ENCODE measurements at places on chromosomes 16 and 17.

DNA sequence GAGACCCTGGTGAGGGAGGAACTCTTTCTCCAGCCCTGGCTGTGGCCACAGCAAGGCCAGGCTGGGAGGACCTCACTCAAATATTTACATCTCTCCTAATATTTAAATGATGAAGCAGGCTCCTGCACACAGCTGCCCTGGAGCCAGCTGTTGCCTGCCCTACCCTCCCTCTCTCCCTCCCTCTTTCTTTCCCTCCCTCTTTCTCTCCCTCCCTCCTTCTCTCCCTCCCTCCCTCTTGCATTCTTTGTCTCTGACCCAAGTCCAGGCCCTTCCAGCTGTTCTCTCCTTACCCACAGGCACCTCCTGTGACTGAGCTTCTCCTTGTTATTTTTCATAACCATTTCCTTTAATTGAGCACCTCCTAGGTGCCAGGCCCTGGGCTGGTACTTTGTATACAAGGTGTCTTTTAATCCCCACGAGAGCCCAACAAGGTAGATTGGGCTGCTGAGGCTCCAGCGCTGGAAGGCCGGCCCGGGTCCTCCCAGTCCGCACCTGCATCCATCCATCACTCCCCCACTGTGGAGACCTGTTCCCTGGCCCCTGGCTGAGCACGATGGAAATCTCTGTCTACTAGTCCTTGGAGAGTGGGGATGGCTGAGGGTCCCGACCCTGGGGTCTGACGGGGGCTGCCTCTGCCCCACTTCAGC, 242.3 kb downstream of the SEC14L1 start:
- DNase-seq, result no peak

DNA sequence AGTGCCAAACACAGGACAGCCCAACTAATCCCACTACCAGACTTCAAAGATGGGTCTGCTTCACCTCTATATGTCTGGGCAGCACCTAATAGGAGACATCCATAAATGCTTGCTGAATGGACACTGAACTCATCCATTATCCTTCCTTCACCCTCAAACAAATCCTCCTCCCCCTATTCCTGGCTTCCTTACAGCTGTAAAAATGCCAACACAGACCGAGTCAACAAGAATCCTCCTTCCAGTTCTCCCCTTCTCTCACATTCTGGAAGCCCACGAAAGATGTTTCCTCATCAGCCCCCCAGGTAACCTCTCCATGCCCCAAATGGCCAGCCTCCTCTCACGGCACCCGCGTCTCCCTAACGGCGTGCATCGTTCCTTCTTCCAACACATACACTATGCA, 12.3 kb downstream of the PELP1 start:
- DNase-seq, result no peak

DNA sequence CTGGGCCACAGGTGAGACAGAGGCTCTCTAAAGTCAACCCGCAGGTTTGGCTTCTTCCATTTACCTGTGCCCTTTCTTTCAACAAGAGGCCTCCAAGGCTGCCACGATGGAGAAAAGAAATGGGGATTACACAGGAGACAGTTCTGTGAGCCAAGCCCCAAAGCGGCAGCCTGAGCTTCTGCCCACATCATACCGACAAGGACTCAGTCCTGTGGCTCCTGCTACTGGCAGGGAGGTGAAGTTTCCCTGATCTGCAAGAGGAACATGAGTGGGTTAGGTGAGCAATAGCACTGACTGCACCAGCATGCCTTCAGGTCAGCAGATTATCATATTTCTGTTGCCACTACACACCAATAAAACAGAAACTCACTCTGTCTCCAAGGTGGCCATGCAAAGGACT, 800.0 kb downstream of the KCNJ18 start:
- DNase-seq, result no peak

DNA sequence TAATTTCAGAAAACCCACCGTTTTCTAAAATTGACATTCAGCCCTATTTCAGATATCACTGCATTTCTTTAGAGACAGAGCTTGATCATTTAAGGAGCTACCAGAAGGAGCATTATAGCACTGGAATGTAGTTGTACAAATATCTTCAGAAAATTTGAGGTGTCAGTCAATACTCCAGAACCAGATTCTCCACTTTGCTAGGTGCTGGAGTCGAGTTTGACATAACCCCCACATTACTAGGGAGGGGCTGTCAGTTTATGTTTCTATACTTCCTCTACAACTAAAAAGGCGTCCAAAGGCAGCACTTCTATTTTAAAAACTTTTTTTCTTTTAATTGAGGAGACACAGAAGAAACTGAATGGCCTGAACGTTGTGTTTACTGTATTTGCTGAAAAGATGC, 892 bp upstream of the KIAA0513 start:
- DNase-seq, result no peak

DNA sequence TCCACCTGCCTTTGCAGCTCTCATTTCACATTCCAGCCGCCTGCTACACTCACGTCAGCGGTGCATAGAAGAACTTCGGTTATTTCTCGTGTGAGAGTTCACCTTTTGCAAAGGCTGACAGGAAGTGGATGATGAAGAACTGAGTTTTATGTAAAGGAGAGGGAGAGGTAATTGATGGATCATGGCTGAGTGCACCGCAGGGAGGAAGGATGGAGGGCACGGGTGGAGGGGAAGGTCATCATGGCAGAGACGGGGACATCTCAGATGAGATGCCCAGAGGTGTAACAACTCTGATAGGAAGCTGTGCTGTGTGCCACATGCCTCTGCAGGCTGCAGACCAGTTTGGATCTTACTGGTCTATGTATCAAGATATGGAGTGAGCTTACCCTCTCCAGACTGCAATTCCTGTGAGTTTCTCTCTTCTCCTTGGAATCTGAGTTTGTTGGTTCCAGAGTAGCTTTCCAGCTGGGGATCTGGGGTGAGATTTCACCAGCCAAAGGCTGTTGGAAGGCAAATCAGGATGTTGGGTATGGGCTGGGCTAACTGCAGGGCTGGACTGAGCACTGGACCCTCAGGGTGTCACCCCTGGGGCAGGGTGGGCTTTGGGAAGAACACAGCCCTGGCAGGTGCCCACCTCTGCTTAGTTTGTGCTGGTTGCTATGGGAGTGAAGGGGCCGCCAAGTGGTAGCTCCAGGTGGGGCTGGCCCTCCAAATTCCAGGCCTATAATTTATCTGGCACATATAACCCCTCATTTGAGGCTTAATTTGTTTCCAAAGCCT, 777.0 kb downstream of the KCNJ18 start:
- no peak for DNase-seq

- peak; percentile 13 for DNase-seq
Measured at GRCh38 chr17:70405492-70406220, 236.3 kb downstream of the KCNJ2 start.

GRCh38 chr17:82388223-82388921, 16.8 kb downstream of the UTS2R start:
- DNase-seq, result no peak

DNA sequence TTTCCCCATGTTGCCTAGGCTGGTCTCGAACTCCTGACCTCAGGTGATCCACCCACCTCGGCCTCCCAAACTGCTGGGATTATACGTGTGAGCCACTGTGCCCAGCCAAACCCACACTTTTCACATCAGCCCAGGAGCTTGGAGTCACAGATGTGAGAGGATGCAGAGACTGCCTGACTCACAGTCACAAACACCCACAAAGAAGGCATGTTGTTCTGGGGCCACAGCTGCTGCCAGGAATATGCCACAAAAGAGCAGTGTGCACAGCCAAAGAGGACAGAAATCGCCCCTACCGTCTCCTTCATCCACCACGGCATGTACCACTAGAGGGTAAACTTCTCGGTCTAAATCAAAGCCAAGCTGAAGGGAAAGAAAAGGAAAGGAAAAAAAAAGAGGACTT, 25.1 kb upstream of the FOXJ1 start:
- DNase-seq, result no peak

GRCh38 chr17:73795730-73796129, 151.5 kb upstream of the SDK2 start:
- DNase-seq, result no peak

- peak; percentile 83 for DNase-seq
Measured at GRCh38 chr16:28984619-28985135, at the start of gene LAT. LAT (plus strand) TSS chr16:28985052; CDS start chr16:28985418, 366 bp downstream.

DNA sequence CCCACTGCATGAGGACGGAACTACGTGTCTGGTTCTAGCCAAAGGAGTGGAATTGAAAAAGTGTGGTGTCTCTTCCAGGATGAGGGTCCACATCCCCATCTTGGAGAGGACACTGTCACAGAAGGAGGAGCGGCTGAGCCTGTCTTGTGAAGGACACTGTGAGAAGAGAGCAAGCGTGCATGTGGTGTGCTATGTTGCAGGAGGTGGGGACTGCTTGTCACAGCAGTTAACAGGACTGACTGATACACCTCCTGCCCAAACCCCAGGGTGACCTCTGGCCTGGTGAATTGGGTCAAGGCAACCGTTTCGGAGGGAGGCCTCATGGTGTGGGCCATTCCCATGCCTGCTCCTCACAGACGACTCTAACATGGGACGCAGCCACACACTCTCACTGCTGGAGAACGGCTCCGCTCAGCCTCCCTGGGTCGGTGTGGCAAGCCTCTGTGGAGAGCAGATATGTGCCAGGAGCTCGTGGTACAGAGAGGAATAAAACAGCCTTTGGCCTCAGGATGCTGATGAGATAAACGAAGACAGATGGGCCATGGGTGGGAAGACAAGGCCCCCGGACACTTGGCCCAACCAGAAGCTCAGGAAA, 56.4 kb upstream of the RBFOX3 start:
- no peak for DNase-seq

DNA sequence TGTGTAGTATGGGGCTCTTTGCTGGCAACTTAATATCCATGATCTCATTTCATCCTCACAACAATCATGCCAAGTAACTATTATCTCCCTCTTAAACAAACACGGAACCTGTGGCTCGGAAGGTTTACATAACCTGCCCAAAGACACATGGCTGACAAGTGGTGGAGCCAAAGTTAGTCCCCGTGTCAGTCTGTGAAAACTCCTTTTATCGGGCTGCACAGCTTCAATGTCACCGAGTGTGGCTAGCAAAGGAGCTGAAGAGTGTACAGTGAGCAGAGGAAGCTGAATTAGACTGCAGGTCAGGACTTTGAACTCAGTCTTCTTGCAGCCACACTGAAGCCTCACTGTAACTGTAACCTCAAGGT, 80.3 kb downstream of the PARN start:
- DNase-seq, result no peak

GRCh38 chr17:66850692-66851091, 15.8 kb downstream of the CACNG5 start:
- DNase-seq, result no peak

GRCh38 chr17:48596735-48597527, 3.4 kb upstream of the HOXB5 start:
- no peak for DNase-seq

- DNase-seq, result peak; percentile 11
Measured at GRCh38 chr16:80263848-80264694, 276.7 kb upstream of the DYNLRB2 start.

DNA sequence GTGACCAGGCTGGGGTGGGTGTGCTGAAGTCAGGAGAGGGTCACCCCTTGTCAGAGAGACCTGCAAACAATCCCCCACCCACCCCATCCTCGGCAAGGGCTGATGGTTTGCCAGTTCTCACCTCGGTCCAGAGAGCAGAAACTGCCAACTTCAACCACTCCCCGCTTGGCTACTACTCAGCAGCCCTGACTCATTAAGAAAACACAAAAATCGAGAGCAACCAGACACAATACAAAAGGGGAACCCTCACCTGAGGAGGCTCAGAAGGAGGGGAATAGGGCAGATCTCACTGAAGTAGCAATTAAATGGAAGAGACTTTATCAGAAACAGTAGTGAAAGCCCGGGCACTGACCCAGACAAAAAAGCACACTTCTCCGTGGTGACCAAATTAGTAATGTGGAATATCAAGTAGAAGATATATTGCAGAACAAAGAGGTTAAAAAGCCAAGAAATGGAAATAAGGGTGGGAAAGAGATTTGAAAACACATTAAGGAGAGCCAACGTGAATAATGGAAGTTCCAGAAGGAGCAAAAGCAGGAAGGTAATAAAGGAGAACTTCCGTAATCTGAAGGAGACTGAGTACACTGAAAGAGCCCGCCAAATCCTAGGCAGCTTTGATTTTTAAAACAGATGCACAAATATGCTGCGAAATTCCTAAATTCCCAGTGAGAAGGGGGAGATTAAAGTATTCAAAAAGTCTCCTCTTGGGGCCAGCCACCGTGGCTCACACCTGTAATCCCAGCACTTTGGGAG, 23.6 kb downstream of the CENPV start:
- no peak for DNase-seq

DNA sequence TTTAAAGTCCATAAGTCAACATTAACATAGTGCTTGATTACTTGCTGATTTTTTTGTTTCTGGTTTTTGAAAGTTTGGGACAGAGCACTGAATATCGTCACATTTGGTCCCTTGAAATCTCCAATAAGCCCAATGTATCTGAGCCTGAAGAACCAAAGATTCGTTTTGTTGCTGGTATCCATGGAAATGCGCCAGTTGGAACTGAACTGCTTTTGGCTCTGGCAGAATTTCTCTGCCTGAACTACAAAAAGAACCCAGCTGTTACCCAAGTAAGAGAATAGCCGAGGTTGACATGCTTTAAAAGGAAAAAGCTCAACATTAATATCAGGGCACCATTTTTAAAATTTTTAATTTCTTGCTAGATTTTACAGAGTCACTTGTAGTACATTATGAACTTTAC, 27.7 kb upstream of the GOSR1 start:
- DNase-seq, result no peak

GRCh38 chr17:6177941-6178694, 107.9 kb downstream of the WSCD1 start:
- no peak for DNase-seq

DNA sequence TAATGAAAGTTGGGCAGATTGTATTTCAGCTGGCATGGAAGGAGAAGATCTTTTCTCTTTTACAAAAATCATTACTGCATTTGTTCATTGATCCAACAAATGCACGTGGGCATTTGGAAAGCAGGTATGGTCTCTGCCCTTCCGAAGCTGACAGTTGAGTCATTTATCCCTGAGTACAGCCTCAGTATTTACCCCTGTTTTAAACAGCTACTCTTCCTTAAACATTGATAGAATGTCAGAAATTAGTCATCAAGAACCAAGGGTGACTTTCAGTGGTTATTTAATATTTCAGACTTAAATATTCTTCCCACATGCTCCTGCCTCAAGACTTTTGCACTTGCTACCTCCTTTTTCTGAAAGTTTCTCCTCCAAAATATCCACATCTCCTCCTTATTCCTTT, 226.7 kb upstream of the HSBP1 start:
- peak; percentile 10 for DNase-seq

DNA sequence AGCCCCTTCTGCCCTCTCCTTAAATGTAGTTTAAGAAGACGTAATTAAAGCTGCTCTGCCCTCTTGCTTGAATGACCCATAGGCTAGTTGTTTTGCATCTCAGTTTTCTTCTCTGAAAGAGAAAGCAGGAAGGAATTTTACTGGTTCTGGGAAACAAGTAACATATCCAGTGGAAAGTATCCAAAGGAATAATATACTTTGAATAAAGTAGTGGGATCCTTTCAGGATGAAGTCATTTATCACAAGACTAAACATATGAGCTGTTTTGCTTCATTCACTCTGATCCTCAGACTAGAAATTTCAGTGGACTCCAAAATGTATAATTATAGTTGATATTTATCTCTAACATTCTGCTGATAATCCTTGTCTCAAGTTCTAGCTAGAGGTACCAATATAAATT, 1297.6 kb upstream of the GOT2 start:
- DNase-seq, result no peak
